CD4-positive, alpha-beta T cell treated with Interleukin-15 for 4 hours (primary cell): ENCODE measurements at places on chromosomes 5 and 9.

DNA sequence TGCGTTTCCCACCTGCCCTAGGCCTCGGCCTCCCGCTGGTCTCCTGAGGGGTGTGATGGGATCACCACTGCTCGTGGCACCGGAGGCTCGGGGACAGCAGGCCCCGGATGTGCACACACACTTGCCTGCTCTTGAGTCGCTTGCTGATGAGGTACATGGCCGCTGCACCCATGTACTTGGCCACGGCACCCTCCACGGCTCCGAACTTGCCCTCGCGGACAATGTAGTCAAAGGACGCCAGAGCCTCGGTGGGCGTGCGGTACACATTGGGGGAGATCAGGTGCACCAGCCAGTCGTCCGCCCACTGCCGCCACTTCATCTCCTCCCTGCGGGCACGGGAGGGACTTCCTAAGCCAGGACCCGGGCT lies 4.7 kb downstream of the PTGES2 start:
- DNase-seq, result no peak

- DNase-seq, result no peak
Observed at GRCh38 chr9:84702471-84702870, 32.9 kb downstream of the NTRK2 start.

GRCh38 chr5:135245521-135246499 lies 153.2 kb downstream of the MACROH2A1 start:
- no peak for DNase-seq

DNA sequence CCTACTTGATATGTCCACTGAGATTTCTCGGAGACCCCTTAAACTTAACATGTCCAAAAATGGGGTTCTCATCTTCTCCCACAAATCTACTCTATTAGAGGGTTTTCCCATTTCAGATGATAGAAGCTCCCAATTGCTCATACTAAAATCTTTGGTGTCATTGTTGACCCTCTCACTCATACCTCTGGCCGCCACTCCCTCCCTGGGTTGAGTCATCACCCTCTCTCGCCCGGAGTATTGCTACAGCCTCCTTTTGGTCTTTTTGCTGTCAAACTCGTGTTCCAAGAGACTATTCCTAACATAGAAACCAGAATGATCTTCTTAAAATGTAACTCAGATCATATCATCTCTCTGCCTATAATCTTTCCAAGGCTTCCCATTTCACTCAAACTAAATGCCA lies 91.0 kb upstream of the GNAQ start:
- no peak for DNase-seq

GRCh38 chr9:8259028-8259427 lies 459.4 kb upstream of the DMAC1 start:
- no peak for DNase-seq

DNA sequence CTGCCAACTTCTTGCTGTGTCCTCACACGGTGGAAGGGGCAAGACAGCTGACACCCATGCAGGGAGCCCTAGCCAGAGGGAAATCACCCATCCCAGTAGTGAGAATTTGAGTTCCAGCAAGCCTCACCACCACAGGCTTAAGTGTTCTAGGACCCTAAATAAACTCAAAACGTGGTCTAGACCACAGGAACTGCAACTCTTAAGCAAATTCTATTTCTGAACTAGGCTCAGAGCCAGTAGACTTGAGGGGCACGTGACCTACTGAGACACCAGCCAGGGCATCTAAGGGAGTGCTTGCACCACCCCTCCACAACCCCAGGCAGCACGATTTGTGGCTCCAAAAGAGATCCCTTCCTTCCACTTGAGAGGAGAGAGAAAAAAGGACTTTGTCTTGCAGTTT lies 96.0 kb upstream of the PHF24 start:
- no peak for DNase-seq

- no peak for DNase-seq
Observed at GRCh38 chr5:3394891-3395599, 200.6 kb upstream of the IRX1 start.

DNA sequence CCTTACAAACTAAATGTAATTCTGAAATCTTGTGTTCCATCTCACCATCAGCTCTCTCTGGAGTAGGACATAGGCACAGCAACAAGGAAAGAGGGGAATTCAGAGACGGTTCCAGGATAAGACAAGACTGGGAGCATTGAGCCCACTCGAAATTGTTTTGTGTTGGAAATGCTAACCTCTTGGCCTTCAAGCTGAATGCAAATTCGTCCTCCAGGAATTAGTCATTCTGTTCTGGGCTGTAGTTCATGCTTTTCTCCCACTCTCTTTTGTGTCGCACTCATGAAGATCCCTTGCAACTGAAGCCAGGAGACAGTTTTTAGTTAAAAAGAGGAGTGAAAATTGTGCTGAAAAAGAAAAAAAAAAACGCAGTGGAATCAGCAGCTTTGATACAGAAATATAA lies 121.7 kb upstream of the SEMA6A start:
- DNase-seq, result no peak

DNA sequence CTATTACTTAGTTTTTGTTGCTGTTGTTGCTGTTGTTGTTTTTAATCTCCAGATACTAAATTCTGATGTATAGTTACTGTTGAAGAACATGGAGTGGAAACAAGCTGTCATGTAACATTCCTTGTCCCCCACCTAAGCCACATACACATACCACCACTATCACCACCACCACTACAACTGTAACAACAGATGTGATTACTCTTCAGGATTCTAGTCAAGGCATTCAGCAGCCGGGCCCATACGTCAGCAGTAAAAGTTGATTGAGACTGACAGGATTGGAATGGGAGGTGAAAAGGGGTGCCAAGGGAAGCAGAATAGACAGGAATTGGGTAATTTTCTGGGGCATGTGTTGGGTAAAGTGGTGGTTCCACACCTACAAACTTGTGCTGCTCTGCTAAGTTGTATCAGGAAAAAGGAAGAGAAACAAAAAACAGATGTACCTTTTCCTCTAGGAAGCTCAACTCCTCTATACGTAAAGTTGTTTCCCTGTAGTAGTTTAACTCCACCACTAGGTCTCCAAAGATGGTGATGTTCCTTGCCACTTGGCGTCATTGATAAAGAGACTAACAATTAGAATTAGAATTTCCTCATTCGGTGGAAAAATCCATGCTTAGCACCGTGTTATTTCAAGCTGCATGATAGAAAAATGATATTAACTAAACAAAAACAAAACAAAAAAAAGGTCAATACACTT lies 138.6 kb downstream of the ARRDC3 start:
- no peak for DNase-seq

DNA sequence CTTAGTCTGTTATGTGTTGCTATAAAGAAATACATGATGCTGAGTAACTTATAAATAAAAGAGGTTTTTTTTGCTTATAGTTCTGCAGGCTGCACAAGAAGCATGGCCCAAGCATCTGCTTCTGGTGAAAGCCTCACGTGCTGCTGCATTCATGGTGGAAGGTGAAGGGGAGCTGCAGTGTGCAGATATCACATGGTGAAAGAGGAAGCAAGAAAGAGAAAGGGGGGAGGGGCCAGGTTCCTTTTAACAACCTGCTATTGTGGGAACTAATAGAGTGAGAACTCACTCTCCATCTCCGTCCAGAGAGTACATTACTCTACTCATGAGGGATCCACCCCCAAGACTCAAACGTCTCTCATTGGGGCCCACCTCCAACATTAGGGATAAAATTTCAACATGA lies 12.5 kb upstream of the PARP8 start:
- no peak for DNase-seq

DNA sequence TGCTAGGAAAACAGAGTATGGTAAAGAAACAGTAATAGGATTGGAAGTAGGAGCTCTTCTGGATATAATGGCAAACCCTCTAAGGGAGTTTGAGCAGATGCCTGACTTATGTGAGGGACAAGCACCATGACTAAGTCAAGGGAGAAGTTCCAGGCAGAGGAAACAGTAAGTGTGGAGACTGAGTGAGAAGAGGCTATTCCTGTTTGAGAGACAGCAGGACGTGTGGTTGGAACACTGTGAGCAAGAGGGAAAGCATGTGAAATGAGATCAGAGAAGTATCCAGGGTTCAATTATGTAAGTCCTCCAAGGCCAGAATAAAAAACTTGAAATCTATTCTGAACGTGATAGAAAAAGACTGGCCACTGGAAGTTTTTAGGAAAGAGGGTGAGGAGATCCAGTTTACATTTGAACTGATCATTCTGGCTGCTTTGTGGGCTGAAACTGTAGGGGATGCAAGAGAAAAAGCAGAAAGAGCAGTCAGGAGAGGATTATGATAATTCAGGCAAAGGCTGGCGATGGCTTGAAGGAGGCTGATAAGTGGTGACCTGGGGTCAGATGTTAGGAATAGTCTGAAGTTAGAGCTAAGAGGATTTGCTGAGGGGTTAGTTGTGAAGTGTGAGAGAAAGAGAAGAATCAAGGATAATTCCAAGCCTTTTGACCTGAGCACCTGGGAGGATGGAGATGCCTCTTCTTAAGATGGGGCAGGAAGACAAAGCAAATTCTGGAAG lies 19.2 kb downstream of the DMAC1 start:
- no peak for DNase-seq

- DNase-seq, result no peak
Observed at GRCh38 chr5:29587832-29588231, 1605.7 kb upstream of the CDH6 start.

GRCh38 chr5:76794871-76795270 lies 24.0 kb upstream of the F2RL1 start:
- no peak for DNase-seq

DNA sequence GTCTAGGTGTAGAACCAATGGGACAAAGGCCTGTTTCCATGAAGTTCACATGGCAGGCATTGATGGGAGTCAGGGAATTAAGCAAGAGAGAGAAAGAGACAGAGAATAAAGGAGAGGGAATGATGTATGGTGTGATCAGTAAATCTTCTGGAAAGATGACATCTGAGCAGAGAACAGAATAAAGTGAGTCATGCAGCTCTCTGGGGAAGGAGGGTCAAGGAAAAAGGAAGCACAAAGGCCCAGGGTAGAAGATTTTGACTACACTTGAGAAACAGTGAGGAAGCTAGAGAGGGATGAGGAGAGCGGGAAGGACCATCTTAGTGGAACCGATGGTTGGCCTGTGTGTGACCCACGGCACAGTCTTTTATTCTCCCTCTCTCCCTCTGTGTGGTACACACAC lies 425.9 kb downstream of the SPOCK1 start:
- no peak for DNase-seq

- DNase-seq, result no peak
Observed at GRCh38 chr5:163458778-163459385, 1.0 kb downstream of the NUDCD2 start.

GRCh38 chr9:87682085-87682484 lies 43.8 kb upstream of the CTSL start:
- DNase-seq, result no peak

GRCh38 chr9:84111726-84112125 lies 131.1 kb downstream of the RMI1 start:
- DNase-seq, result no peak

GRCh38 chr5:67377631-67378030 lies 181.0 kb upstream of the CD180 start:
- no peak for DNase-seq

DNA sequence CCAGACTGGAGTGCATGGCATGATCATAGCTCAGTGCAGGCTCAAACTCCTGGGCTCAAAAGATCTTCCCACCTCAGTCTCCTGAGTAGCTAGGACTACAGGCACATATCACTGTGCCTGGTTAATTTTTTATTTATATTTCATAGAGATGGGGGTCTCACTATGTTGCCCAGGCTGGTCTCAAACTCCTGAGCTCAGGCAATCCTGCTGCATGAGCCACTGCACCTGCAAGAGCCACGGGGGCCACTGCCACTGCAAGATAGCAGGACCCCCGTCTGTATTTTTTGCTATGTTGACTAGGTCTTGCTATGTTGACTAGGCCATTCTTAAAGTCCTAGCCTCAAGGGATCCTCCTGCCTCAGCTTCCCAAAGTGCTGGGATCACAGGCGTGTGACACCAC lies 6.5 kb downstream of the CYSTM1 start:
- no peak for DNase-seq

- DNase-seq, result no peak
Observed at GRCh38 chr5:176474476-176474875, 26.3 kb downstream of the FAF2 start.

- no peak for DNase-seq
Observed at GRCh38 chr5:65862384-65862783, 64.0 kb upstream of the ERBIN start.

DNA sequence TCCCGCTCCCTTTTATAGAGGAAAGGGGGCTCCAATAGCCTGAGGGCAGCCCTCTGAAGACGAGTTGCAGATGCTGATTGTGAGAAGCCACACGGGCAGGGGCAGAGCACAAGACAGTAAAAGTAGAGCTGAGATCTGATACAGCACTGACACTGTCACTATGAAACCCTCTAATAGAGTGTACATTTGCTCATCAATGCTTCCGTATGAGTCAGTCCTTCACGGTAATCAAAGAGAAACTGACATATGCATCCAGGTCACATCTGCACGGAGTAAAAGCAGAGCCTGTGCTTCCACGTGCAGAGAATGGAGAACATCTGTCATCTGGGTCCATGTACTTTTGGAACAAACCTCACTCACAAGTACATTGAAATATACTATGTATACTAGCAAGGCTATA lies 60.6 kb upstream of the TMEM215 start:
- no peak for DNase-seq
